Left renal pelvis (tissue), 4 donors: ENCODE measurements at places on chromosomes 11 and 22. TPM values are rescaled to one million over a fixed set of nuclear protein-coding genes. Genes with fewer than 3 reads are reported as not detected.

DNA sequence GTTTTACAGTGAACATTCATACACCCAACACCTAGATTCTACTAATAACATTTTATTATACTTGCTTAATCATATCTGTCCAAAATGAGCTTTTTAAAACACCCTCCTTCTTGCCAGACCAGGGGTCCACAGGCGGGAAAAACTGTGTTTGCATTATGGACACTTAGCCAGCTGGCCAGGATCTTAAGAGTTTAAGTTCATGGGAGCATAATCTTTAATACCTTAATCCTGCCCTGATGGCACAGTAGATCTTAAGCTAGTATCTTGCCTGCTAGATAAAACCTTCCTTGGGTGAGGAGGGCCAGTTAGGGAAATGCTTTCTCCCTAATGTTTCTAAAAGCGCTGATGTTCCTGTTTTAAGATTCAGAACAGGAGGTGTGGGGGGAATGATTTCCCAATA is 13.1 kb upstream of the CCDC134 start:
- no peak for DNase-seq

GRCh38 chr11:1054143-1055108 is 17.9 kb upstream of the MUC6 start:
- DNase-seq: no peak

DNA sequence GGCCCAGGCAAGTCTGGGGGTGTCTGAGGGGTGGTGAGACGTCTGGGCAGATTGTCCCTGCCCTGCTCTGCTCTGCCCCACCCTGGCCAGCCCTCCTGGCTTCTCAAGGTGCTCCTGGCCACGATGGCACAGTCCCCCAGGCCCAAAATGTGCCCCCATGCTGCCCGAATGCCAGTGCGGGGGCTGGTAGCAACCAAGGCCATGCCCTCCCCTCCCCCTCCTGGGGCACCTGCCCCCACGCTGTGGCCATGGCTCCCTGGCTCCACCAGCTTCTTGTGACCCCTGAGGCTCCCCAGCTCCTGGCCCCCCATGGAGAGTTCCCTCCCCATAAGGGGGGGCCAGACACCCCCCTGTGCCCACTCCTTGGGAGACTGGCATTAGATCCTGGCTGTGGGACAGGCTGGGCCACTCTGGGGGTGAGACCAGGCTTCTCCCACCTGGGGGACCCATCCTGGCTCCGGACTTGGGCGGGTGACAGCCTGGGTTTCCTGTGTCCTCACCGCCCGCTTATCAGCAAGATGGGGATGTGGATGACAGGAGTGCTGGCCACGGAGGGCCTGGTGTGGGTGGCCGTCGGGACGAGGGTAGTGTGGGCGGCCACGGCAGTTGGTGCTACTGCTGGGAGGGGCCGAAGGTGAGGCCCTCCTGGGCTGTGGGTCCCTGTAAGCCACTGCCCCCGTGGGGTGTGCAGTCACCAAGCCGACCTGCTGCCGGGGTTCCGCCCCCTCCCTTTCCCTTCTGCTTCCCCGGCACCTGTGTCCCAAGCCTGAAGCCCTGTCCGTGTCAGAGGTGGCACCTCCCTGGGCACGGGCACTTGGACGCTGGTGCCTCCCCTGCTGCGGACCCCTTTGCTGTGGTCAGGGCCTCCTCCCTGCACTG is 15.9 kb upstream of the MUC6 start:
- no peak for DNase-seq

The C11orf86 gene
- polyA plus RNA-seq: not detected

The OR51B5 gene
- 0.40 TPM for polyA plus RNA-seq

The PLAAT4 gene
- 11.5 TPM for polyA plus RNA-seq

The C11orf16 gene
- polyA plus RNA-seq: 0.25 TPM
